ENCODE measurements at places on chromosomes 7 and 10. TPM values are rescaled to one million over a fixed set of nuclear protein-coding genes. Genes with fewer than 3 reads are reported as not detected.

DNA sequence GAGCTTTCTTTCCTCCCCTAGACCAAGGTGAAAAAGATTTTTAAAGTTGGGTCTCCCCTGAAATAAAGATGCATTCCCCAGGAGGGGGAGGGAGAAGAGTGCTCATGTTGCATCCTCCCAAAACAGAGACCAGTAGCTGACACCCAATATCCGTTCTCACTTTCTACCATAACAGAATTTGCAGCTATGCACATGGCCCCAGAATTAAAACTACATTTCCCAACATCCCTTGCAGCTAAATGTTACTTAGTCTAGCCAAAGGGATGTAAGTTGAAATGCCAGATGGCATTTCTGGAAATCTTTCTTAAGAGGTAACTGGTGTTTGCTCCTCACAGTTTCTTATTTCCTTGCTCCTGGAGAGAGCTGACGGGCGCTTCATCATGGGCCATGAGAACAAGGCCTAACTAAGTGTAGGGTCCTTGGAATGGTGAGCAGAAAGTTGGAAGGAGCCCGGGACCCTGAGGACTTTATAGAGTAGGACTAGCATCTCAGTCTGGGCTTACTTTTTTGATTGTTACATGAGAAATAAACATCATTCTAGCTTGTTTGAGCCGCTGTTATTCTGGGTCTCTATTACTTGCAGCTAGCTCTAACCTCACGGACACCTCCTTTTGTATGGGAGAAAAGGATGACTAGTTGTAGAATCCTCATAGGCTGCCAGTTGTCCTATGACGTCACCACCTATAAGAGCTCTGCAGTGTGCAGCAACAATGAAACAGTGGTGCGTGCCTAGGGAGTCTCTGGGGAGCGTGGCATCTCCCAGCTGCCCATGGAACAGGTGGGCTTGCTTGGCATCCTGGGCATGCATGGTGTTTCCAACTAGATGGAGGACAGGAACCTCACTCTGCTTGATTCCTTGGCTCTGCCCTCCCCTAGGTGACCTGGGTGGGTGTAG lies 46.1 kb upstream of the EXOC6 start:
- DNase-seq = no peak

DNA sequence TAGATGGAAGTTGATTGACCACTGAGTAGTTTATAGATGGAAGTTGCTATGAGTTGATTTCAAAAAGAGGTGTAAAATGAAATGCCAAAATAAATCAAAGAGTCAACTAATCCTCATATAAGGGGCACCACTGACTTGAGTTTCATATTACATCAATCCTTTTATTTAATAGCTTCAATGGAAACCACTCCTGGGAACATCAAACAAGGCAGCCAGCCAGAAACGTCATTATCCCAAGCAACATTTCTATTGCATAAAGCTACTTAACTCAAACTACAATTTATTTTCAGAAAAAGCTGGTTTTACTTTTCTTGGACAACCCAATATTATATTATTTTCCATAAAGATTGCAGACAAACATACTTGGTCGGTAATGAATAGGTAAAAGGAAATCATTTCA lies 162.1 kb downstream of the TSPAN12 start:
- DNase-seq = no peak

DNA sequence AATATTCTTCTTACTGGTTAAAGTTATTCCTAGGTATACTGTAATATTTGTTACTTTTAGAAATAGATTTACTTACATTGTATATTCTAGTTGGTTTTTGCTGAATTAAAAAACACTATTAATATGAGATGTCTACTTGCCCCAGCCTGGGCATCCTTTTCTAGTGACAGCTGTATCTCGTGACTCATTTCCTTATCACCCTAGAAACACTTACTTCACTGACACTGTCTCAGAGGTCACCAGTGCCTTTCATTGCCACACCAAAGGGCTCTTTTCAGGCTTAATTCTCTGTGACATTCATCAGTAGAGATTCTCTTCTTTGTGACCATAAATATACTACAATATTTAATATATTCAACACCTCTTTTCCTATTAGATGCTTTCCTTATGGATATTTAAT lies 194.7 kb downstream of the GALNT17 start:
- no peak for DNase-seq

The SHTN1 gene
- polyA plus RNA-seq = 5.2 TPM

- no peak for DNase-seq
Observed at GRCh38 chr7:154837622-154838021, 165.3 kb downstream of the PAXIP1 start.

The AQP1 gene
- 2.4 TPM for polyA plus RNA-seq

DNA sequence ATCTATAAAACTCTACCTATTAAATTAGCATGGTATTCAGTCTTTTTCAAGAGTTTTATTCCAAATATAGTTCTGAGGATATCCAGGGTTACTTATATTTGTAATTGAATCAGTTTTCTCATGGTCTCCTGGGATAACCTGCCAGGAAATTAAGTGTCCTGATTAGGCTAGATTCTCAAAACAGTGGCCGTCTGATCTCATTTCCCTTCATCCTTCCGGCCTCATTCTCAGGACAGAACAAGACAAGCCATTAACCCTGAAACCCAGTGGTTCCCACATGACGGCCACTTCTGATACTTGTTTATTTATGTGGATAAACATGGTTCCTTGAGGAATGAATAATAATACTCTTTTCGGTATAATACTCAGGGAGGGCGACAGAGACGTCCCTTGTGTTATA lies 417.6 kb upstream of the POT1 start:
- DNase-seq = no peak

DNA sequence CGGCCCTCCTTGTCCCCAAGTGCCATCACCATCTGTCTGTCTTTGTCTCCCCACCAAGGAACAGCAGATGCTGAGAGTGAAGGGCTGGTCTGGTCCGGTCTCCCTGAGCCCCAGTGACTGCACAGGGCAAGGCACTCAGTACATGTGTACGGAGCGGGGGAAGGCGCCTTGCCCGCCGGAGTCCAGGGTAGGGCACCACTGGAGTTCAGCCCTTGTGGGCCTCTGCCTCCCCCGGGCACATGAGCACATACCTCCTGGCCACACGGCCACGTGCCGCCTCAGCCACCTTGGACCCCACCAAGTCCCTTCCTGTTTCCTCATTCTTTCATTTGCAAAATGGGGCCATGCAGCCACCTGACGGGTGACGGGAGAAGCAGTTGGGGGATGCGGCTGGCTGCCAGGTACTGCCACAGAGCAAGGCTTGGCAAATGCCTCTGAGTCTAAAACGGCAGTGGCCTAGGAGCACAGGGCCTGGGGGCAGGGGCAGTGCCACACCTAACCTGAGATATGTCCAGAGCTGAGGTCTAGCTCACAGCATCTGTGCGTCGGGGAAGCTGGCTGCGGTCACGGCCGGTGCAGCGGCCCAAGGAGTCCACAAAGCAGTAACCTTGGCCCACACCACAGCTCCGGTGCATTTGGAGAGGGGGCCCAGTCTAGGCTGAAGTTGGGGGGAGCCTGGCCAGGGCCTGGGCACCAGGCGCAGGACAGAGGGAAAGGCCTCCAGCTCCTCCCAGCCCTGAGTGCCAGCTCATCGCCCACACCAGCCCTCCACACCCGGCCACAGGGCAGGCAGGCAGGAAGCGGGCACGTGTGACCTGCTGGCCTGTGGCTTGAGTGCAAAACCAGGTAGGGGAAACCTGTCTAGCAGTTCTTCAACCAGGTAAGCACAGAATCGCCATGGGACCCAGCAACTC lies 5.2 kb downstream of the ADAP1 start:
- DNase-seq = peak; percentile 29

The VCL gene
- 147 TPM for polyA plus RNA-seq

The TFR2 gene
- polyA plus RNA-seq = 0.32 TPM

The MORN4 gene
- 31.7 TPM for polyA plus RNA-seq

The SORBS1 gene
- polyA plus RNA-seq = 0.36 TPM

GRCh38 chr10:69379800-69380199 lies 36.9 kb downstream of the TACR2 start:
- DNase-seq = no peak

DNA sequence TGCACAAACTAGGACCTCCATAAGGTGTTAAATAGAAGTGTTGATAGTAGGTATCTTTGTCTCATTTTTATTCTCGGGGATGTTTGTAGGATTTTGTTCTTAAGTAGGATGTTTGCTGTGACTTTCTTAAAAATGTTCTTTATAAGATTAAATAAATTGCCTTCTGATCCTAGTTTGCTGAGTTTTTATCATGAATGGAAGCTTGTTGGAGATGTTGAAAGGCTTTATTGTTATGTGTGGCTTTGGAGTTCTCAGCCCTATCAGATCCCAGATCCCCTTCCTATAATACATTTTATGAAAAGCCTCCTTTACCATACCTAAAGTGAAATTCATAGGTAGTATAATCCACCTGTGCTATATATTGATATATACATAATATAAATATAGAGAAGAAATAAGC lies 40.1 kb downstream of the NHLRC2 start:
- no peak for DNase-seq

The OR9A4 gene
- polyA plus RNA-seq = not detected

- peak; percentile 84 for DNase-seq
Observed at GRCh38 chr7:151249034-151249731, 689 bp upstream of the SMARCD3 start.

The PPP1R17 gene
- not detected for polyA plus RNA-seq

The HKDC1 gene
- polyA plus RNA-seq = 0.06 TPM

GRCh38 chr7:78226059-78226719 lies 427.6 kb downstream of the PHTF2 start:
- DNase-seq = peak; percentile 66

The CUTC gene
- polyA plus RNA-seq = 21.1 TPM

DNA sequence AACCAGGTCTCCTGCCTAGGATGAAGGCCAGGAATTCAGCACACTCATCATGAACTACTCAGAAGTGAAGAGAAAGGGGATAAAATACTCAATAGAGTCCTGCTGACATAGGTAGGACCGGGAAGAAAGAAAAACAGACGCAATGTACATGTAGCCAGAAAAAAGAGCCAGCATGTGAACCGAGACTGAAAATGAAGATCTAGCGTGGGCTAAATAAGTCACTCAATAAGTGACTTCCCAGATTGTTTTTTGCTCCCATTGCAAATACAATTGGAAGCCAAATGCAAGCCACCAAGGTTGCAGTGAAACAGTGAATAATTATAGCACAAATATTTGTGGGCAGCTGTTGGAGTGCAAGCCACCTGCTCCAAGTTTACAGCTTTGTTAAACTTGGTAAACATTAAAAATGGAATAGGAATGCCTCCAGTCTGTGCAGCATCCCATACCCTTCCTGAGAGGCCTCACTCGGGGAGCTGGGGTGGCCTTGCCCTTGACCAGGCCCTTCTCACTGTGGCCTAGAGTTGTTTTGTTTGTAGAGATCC lies 34.7 kb upstream of the HPS1 start:
- no peak for DNase-seq

GRCh38 chr10:119834188-119834587 lies 38.5 kb downstream of the MCMBP start:
- DNase-seq = no peak

DNA sequence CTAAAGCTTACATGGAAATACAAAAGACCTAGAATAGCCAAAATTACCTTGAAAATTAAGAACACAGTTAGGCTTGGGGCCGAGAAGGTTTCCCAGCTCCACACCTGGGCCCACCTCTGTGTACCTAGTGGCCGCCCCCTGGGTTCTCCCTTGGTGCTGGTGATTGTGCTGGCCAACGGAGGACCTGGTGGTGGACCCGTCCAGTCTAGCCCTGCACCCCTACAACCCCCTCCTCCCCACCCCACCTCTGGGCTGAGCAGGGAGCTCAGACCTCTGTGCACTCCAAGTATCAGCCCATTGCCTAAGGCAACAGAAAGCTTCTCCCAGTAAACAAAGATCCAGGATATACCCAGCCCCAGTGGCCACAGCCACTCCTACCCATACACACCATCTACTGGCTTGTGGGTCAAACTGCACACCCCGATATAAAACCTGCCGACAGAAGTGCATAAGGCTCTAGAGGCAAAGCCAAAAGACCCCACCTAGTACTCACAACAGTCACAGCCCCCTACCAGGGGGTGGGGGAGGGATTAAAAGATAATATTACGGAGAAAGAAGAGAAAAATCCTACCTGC lies 105.0 kb upstream of the DIP2C start:
- peak; percentile 22 for DNase-seq

DNA sequence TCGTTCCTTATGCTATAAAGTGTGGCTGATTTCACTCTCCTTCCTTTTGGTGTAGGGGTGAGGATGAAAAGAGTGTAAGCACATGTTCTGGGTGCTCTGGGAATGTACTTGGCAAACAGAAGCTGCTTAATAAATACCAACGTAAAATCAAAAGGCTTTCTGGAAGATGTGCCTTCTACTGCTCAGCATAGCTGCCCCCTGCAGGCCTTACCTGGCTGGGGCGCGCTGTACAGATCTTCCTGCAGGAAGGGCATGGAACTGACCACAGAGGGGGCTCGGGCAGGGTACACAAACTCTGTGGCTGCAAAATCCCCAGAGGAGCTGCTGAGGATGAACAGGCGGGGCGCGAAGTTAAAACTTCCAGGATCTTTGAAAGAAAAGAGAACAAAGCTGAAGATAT lies 169.4 kb downstream of the SVIL start:
- no peak for DNase-seq

The SMIM30 gene
- polyA plus RNA-seq = 46.5 TPM

All from SK-N-SH (cell line).